ENCODE measurements at places on chromosomes 6 and 20. TPM values are rescaled to one million over a fixed set of nuclear protein-coding genes. Genes with fewer than 3 reads are reported as not detected.
A peak's percentile ranks its signal among the peaks of the same experiment; 100 is the strongest.

DNA sequence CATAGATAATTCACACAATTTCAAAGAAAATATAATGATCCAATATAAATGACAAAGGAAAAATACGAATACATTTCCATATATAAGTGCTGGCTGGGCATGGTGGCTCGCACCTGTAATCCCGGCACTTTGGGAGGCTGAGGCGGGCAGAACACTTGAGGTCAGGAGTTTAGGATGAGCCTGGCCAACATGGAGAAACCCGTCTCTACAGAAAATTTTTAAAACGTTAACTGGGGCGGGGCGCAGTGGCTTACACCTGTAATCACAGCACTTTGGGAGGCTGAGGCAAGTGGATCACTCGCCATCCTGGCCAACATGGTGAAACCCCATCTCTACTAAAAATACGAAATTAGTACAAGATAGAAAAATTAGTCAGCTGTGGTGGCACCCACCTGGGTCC lies 14.9 kb upstream of the MAPK13 start:
- no peak for DNase-seq

- DNase-seq = peak; percentile 97
Observed at GRCh38 chr6:71420693-71421328, 132.2 kb downstream of the OGFRL1 start.

- no peak for DNase-seq
Observed at GRCh38 chr20:658731-659291, 5.8 kb upstream of the SRXN1 start.

DNA sequence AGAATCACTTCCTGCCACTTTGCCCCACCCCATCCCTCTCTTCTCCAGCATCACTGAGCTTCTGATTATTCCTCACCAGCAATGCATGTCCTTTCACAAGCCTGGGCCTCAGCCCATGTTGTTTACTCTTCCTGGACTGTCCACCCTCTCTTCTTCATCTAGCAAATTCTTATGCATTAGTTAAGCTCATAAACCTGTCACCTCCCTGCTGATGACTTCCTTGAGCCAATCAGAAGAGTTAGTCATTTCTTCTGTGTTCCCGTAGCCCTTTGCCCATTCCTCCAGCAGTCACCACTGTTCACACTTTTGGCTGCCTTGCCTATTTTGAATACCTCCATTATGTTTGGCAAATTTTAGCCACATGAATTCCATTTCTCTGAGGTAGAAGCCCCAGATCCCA lies 4.1 kb upstream of the CRYBG1 start:
- DNase-seq = no peak

DNA sequence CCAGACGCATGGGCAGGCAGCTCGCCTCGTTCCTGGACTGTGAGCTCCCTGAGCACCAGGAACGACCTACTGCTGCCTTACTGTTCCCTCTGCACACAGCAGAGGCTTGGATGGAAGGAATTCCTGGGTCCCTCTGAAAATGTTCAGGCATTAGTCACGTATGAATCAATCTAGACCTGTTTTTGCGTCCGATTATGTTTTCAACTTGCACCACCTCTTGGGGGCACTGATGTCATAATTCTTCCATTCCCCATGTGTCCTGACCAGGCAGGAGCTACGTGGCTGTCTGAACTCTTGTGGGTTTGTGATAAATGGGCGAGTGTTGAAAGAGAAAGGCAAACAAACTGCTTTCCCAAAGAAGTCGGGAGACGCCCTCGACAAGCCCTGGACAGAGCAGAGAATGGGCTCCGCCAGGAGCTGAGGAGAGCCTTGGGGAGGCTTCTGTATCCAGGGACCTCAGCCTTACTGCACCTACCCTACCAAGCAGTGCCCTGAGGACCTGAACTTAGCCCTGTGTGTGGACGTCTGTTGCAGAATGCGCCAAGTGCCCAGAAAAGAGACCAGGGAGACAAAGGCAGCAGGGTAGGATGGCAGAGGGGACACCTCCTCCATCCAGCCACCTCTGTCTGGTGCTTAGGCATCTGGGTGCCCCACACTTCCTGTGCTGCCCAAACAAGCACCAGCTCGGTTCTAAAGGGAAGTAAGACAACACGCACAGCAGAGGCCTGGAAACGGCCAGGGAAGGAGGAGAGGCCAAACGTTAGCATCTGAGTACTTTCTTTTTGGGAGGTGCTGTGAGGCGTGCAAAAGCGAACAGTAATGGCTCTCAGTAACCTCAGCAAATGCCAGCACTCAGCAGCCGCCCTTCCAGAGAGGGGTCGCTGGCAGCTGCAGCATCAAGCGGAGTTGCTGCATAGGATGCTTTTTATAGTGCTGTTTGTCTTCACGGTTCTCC lies 124.2 kb downstream of the LY86 start:
- no peak for DNase-seq

GRCh38 chr20:431012-431904 lies 23.2 kb downstream of the RBCK1 start:
- DNase-seq = no peak

- no peak for DNase-seq
Observed at GRCh38 chr6:138590796-138591709, 91.8 kb upstream of the NHSL1 start.

- DNase-seq = no peak
Observed at GRCh38 chr20:32208499-32209154, 947 bp downstream of the POFUT1 start.

GRCh38 chr6:95741045-95741444 lies 163.7 kb downstream of the MANEA start:
- DNase-seq = no peak

- DNase-seq = no peak
Observed at GRCh38 chr6:72216222-72217068, 330.1 kb downstream of the RIMS1 start.

DNA sequence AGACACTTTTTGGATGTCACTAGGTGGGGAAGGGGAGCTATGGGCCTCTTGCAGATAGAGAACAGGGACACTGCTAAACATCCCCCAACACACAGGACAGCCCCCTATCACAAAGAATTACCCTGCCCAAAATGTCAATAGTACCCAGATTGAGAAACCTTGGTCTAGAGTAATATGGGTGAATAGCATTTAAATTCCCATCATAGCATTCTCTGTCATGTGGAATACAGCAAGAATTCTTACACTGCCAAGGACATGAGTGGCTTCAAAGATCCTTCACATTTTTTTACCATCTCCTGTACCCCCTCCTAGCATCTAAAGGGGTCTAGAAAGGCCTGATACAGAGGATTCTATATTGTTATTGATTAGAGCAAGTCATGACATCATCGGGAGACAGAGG lies 83.1 kb upstream of the SSTR4 start:
- DNase-seq = no peak

DNA sequence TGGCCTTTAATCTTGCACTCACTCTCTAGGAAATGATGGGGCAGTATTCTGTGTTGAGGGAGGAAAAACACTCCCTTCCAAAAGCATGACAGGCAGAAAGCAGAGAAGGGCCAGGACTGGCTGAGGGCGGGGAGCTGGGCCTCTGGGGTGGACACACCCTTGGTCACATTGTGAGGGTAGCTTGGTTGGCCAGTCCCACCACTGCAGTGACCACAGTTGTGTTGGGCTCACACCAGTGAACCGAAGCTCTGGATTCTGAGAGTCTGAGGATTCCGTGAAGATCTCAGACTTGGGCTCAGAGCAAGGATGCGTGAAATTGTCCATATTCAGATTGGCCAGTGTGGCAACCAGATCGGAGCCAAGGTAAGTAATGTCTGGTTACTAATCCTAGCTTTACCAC lies at the start of gene TUBB1:
TUBB1 (plus strand) TSS at position 213 of the 400 bp plus-strand sequence; CDS start at position 307, 94 bp downstream.
- DNase-seq = no peak

- DNase-seq = no peak
Observed at GRCh38 chr6:122785891-122786290, 3.2 kb upstream of the SMPDL3A start.

DNA sequence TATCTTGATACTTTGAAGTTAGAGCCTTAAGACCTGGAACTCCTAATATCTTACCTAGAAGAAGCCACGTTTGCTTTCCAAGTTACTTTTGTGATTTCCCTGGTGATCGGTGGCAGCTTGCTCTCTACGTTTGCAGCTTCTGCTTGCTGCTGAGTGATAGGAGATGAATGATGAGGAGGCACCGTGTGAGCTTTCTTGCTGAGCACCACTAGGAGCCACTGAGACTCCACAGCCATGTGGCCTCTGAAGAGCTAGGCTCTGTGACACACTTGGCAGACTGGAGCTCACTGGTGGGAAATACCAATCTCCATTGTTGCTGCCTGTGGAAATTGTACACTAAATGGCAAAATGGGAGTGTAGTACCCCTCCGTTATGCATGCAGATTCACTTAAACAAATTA lies 161.8 kb downstream of the IBTK start:
- DNase-seq = no peak

GRCh38 chr6:130997061-130997753 lies 65.8 kb downstream of the EPB41L2 start:
- DNase-seq = no peak

- DNase-seq = peak; percentile 12
Observed at GRCh38 chr6:149913085-149913484, 9.8 kb downstream of the RAET1G start.

GRCh38 chr6:13762611-13763441 lies 51.2 kb upstream of the RANBP9 start:
- no peak for DNase-seq

- DNase-seq = no peak
Observed at GRCh38 chr6:11066505-11067347, 22.6 kb upstream of the ELOVL2 start.

DNA sequence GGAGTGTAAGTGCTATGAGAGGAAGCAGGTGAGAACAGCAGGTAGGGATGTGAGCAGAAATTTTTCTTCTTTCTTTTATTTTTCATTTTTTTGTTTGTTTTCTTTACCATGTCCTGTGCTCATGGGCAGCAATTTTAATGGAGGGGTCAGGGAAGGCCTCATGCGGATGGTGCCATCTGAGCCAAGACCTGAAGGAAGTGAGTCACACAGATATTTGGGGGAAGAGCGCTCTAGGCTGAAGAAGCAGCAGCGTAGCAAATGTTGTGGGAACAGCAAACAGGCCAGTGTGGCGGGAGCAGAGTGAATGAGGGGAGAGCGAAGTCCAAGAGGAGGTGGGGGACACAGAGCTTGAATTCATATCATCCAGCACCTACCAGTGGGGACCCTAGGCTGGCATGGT lies 12.7 kb downstream of the SPDEF start:
- DNase-seq = no peak

DNA sequence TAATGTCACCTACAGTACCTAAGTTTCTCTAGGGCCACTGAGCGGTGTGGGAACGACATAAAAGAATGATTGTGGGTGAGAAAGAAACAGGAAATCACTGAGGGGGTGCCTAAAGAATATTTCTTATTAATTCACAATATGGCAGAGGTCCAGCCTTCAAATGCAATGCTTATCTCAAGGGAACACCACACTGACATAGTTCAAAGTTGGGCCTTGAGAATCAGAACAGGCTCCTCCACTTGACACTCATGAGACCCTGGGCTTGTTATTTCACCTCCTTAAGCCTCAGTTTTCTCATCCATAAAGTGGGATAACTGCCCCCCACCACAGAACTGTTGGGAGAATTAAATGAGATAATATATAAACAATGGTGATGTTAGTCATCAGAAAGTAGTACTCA lies 40.4 kb upstream of the ARHGAP18 start:
- DNase-seq = no peak

- DNase-seq = peak; percentile 82
Observed at GRCh38 chr20:63497138-63497945, 1.5 kb downstream of the EEF1A2 start.

GRCh38 chr6:139983555-139984276 lies 609.3 kb upstream of the CITED2 start:
- DNase-seq = no peak

- DNase-seq = no peak
Observed at GRCh38 chr6:22765015-22765414, 195.6 kb downstream of the HDGFL1 start.

GRCh38 chr20:37263686-37264085 lies 2.1 kb upstream of the GHRH start:
- DNase-seq = no peak

DNA sequence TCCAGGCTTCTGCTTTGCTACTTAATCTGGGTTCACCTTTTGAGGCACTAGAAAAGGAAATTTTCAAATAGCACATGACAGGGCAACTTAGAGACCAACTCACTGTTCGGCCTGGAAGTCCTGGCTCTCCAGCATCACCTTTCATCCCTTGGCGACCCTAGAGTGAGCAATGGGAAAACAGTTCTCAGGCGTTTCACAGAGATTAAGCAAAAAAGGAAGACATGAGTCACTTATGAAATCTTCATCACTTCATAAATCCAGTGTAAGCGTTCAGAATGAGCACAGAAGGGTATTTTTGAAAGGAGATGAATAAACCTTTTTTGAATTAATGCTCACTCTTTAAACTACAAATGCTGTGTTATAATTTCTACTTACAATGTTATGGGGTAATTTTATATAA lies 104.0 kb downstream of the COL12A1 start:
- DNase-seq = no peak

- no peak for DNase-seq
Observed at GRCh38 chr20:13756551-13756950, 28.2 kb downstream of the ESF1 start.

- DNase-seq = no peak
Observed at GRCh38 chr6:8180327-8181159, 78.2 kb upstream of the EEF1E1 start.

HLA-DRA gene
- total RNA-seq = not detected

NINL gene
- total RNA-seq = 10.6 TPM

TMEM217 gene
- total RNA-seq = 1.8 TPM

SLC52A3 gene
- not detected for total RNA-seq

NOX3 gene
- total RNA-seq = not detected

ASIP gene
- not detected for total RNA-seq

PNLDC1 gene
- total RNA-seq = not detected

C20orf144 gene
- total RNA-seq = 0.17 TPM

PPIL6 gene
- total RNA-seq = 2.5 TPM

PRICKLE4 gene
- 3.6 TPM for total RNA-seq

ENPP5 gene
- 0.12 TPM for total RNA-seq

BCL2L1 gene
- 96.1 TPM for total RNA-seq

TNXB gene
- 2.3 TPM for total RNA-seq

TBX18 gene
- total RNA-seq = 9.1 TPM

C20orf141 gene
- total RNA-seq = not detected

MUC21 gene
- not detected for total RNA-seq

EXOC2 gene
- total RNA-seq = 32.3 TPM

ULBP2 gene
- total RNA-seq = 13.9 TPM

SAMD3 gene
- total RNA-seq = not detected

NMBR gene
- total RNA-seq = not detected
